Caki2 (cell line): ENCODE measurements at places on chromosomes 1 and 21. TPM values are rescaled to one million over a fixed set of nuclear protein-coding genes. Genes with fewer than 3 reads are reported as not detected.

Gene PADI1
- 4.4 and 7.2 TPM in 2 replicates for total RNA-seq

Gene SYPL2
- total RNA-seq, result not detected in 2 replicates

GRCh38 chr1:34268311-34268954 lies 91.7 kb downstream of the C1orf94 start:
- DNase-seq, result no peak

Gene RUNX3
- not detected in 2 replicates for total RNA-seq

GRCh38 chr1:94726981-94727685 lies 93.0 kb upstream of the SLC44A3 start:
- no peak for DNase-seq

Gene HRNR
- not detected in 2 replicates for total RNA-seq

Gene AMY2A
- not detected in 2 replicates for total RNA-seq

- no peak for DNase-seq
Measured at GRCh38 chr21:18913914-18914313, 510.3 kb upstream of the TMPRSS15 start.

Gene AKR7A3
- not detected in 2 replicates for total RNA-seq

GRCh38 chr1:68370101-68370915 lies 79.4 kb downstream of the RPE65 start:
- DNase-seq, result no peak

DNA sequence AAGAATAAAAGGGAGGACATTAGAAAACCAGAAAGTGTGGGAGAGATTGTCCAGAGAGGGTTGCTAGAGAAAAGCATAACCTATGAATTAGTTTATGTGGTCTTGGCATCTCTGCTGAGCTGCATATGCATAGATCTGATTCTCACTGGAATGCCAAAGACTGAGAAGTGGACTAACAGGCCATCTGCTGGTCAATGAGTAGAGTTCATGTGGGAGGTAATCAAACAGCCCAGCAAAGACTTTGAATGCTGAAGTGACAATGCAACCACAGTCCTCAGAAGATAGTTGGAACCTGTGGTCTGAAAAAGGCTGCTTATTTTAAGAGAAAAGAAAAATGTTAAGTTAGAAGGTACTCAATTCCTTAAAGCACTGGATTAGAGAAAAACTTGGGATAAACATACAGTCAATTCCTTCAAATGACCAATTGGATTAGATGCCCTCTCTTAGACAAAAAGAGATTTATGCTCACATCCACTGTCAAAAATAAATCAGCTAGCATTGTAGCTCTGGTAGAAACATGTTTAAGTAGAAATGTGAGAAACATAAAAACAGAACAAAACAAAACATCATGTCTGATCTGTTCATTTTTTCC lies 382.8 kb downstream of the AMY1C start:
- no peak for DNase-seq

- no peak for DNase-seq
Measured at GRCh38 chr1:218938259-218938658, 235.4 kb upstream of the LYPLAL1 start.

- DNase-seq, result no peak
Measured at GRCh38 chr1:159941141-159941540, 4.3 kb downstream of the IGSF9 start.

DNA sequence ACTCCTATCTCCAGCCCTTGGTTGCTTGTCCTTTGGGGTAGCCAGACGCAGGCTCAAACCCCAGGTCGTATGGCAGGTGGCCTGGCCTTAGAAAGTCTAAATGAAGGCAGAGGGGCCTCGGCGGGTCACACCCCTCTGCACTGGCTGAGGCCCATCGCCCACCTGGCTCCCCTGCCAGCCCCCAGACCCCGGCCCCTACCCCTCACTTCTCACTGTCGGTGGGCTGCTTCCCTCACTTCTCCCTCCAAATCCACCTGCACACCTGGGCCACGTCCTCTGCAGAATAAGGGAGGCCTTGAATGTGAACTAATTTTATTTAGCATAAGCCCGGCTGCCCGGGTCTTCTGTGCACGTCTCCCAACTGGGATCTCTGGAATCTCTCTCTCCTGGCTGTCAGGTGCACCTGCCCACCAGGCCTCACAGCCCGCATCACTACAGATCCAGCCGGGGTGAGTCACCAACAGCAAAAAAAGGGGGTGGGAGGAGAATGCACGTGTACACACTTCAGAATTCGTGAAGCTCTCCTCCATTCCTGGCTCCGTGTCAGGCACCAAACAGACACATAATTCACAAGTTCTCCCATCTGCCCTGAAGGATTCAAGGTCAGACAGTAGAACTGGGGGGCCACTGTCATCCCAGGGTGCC lies 107.5 kb upstream of the SIM2 start:
- no peak for DNase-seq

DNA sequence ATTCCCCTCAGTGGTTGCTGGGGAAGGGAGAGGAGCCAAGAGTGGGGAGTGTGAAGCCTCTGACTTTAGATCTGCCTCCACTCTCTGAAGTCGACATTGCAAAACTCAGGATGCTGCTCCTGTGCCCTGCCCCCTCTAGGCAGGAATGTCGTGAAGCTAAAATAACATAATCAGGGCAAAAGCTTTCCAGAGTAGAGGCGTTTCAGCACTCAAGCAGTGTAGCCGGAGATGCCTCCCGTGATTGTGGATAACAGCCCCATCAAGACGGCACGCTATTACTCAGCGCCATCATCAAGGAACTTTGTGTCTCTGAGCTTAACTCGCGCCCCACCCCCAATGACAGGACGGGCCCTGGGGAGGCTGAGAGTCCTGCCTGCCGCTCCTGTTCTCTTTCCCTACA lies 60.0 kb downstream of the FBXO2 start:
- no peak for DNase-seq

Gene KIRREL1
- total RNA-seq, result 62.9 and 80.2 TPM in 2 replicates

Gene OR2AK2
- total RNA-seq, result not detected in 2 replicates

GRCh38 chr1:176517484-176517883 lies 54.5 kb downstream of the PAPPA2 start:
- peak; percentile 91 for DNase-seq

DNA sequence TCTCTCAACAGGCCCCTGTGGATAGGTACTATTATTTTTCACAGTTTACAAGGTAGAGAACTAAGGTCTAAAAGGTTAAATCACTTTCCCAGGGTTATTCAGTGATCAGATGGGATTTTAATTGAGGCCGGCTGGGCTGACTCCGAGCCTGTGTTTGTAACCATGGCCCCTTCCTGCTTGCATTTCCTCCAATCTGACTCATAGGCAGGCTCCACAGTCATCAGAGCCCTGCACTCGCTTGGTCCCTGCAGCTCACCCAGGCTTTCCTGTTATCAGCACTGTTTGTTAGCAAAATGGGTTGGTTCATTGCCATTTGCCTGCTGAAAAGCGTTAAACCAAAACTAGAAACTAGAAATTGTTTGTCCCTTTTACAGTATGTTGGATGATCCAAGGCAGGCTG lies 41.4 kb upstream of the LMX1A start:
- DNase-seq, result no peak

Gene ADCY10
- 0.20 TPM in 1 of 2 replicates, not detected in the other for total RNA-seq

Gene HFM1
- total RNA-seq, result 0.10 and 0.14 TPM in 2 replicates

DNA sequence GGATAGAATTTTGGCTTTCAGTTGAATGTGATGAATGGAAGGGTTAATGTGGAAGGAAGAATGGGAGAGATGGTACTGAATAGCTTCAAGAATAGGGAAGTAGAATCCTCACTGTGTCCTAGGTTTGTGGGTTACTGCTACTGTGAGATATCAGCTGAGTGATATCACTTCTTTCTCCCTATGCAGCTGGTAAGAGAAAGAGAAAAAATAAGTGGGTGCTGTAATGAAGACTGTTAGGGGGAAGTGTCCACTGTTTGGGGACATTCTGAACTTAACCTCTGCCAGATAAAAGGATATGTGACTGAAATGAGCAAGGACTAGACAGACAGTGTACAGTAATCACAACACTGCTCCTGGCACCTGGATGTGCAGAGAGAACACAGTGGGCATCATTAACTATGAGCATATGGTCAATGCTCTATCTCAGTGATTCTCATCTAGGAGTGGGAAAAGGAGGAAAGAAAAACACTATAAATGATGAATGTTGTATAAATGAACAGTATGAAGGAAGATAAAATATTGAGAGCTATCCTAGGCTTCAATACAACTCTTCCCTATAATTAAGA lies 25.6 kb upstream of the MOB3C start:
- DNase-seq, result no peak

- no peak for DNase-seq
Measured at GRCh38 chr1:189787201-189787600, 690.5 kb downstream of the BRINP3 start.

DNA sequence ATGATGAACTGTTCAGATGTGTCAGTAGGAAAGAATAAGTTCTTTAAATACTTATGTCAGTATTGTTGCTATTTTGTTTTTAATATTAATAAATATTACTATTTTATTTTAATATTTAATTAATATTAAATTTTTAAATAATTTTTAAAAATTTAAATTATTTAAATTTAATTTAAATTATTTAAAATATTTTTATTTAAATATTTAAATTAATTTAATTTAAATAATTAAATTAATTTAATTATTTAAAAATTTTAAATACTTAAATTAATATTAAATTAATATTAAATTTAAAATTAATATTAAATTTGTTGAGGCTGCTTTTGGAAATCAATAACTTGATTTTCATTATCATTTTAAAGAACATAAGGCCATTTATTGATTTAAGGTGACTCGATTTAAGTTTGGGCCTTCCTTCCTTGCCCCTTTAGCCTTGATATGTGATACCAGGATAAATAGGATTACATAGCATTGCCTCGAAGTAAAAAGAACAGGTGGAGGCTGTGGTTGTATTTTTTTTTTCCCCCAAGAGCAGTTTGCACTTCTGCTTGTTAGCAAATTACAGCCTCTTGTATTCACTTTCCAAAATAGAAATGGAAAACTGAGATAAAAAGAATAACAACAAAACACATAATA lies 915.2 kb downstream of the TTLL7 start:
- DNase-seq, result no peak

Gene BSDC1
- 44.7 and 51.9 TPM in 2 replicates for total RNA-seq

Gene WLS
- total RNA-seq, result 3.2 TPM in 1 of 2 replicates, not detected in the other

Gene NMNAT1
- 2.6 and 18.5 TPM in 2 replicates for total RNA-seq

DNA sequence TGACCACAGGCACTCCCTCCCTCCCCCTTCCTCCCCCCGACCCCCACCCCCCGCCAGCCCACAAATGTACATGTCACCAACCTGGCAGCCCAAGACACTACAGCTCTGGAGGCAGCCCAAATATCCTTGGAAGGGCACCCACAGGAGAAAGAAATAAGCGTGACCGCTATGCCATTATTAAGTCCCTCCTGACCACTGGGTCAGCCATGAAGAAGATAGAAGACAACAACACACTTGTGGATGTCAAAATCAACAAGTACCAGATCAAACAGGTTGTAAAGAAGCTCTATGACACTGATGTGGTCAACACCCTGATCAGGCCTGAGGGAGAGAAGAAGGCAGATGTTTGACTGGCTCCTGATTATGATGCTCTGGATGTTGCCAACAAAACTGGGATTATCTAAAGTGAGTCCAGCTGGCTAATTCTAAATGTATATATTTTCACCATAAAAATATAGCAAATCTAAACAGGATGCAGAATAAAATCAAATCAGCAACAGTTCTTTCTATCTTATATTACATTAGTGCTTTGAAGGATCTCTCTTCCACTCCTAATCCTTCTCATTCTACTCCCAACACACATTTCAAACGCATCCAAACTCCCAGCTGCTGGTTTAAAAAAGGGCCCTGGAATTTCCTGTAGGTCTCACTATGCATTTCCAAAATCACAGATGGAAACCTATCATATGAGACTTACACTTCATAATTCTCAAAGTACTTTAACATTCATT lies 77.4 kb upstream of the SLFNL1 start:
- DNase-seq, result no peak

GRCh38 chr1:228390649-228391048 lies 16.0 kb downstream of the TRIM11 start:
- DNase-seq, result no peak

DNA sequence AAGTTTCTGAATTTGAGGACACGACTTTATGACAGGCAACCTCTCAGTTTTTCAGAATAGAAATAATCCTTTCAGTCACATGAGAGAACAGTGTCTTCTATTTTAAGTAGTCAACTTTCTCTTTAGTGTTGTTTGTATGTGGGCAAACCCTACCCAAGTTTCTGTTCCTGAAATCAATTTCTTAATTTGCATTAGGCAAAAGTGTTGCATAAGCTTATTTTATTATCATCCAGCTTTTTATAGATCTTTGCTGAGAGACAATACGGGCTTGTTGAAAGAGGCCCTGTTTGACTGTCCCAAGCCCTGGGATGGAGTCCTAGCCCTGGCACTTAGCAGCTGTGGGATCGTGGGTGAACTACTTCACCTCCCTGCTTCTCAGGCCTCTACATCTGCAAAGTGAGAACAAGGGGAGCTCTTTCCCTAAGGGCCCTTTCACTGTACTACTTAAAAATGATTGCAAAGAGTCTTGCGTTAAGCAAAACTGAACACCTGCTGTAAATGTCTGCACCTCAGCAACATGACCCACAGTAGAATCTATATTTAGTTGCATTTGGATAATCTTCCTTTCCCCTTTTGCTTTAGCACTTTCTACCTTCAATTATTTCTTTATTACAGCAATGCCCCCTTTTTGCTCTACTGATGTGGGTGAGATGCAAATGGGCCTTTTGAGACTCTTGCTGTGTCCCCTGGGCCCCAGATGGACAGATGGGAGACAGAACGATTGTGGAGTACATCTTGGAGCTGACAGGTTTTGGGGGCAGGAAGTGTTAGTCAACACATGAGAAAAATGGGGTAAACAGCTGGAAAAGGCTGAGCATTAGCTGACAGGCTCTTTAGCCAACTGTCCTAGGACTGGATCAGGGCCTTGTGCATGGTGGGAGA lies 41.0 kb upstream of the SCAF4 start:
- no peak for DNase-seq

DNA sequence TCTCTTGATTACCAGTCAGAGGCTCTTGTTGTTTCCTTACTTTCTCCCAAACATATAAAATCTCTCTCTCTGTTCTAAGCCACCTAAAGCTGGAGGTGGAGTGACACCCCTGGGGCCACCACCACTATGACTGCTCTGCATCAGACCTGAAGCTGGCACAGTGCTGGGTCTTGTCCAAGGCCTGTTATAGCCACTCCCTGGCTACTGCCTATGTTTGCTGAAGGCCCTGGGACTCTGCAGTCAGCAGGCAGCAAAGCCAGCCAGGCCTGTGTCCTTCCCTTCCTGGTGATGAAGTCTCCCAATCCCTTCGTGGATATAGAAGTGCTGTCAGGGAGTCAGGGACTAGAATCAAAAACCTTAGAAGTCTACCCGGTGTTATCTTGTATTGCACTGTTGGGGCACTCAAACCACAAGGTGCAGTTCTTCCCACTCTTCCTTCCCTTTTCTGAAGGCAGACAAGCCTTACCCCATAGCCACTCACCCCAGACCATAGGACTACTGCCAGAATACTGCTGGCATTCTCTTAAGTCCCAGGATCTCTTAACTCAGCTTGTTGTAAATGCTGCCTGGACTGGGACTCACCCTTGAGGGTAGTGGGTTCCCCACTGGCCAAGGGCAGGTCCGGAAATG lies 103.1 kb downstream of the RPS6KC1 start:
- DNase-seq, result no peak

GRCh38 chr1:161359291-161359690 lies 8.4 kb downstream of the CFAP126 start:
- DNase-seq, result no peak

DNA sequence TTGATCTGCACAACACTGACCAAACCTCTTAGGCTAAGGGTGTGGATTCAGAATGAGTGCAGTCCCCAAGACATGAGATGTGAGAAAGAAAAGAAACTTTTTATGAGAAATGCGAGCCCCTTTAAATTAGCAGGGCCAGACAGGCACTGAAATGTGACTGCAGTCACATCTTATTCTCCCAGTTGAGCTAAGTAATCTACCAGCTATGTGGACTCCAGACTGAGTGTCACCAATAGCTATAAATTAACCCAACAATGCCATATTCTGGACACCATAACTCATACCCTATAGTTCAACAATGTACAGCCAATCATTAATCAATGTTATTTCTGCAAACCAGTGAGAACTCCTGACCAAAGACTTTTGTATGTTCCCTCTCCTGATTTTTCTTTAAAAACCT lies 153.2 kb downstream of the COQ8A start:
- DNase-seq, result no peak
